ENCODE measurements at places on chromosomes 1 and 21. TPM values are rescaled to one million over a fixed set of nuclear protein-coding genes. Genes with fewer than 3 reads are reported as not detected.
A peak's percentile ranks its signal among the peaks of the same experiment; 100 is the strongest.

DNA sequence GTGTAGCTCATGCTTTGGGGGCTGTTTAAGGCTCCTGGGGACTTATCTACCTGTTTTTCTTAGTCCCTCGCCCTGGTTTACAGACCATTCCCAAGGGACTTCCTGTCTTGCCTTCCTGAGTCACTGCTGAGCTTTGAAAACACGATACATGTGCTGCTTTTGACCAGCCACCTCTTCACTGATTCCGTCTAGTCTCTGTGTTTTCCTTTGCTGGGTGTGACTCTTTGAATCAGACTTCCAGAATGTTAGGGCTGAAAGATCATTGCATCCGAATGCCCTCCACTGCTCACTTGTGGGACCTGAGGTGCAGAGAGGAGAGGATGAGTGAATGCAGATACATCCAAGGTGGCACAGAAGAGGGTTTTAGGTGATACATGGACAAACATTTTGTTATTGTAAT lies 35.4 kb upstream of the CITED4 start:
- DNase-seq = no peak

GRCh38 chr1:88662723-88663122 lies 21.4 kb upstream of the PKN2 start:
- no peak for DNase-seq

DNA sequence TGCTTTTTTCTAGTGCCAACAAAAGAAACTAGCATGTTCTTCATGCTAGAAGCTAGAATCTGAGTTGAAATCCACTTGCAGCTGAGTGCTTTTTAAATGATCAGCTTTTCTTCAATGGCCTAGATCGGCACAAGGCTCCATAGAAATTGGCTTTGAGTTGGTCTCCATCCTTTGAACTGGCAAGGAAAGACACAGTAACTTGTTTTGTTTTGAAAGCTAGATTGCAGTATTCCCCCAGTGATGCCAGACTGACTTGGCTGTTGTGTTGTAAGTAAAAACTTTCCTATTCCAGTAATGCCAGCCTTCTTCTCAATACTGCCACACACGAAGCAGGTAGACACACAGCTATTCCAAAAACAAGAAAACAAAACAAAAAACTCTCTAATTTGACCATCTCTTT lies 139.1 kb downstream of the FMN2 start:
- DNase-seq = no peak

GRCh38 chr1:203378556-203379245 lies 27.8 kb upstream of the FMOD start:
- DNase-seq = no peak

- peak; percentile 74 for DNase-seq
Measured at GRCh38 chr21:33299181-33299752, 25.5 kb upstream of the IFNAR1 start.

DNA sequence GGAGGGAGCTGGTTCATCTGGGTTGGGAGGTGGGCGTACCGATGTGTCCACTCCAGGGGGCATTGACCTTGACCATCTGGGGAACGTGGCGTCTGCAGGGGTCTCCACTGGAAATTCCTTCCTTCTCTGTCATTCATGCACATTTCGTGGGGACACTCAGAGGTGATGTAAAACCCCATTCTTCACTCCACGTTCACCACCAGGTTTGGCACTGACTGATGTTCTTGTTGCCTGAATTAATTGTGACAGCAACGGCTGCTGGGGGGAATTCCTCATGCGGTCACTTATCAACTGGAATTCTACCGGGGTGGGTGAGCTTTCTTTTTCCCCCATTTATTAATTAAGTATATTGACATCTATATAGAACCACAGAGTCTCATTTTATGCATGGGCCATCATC lies 18.1 kb upstream of the POFUT2 start:
- DNase-seq = no peak

GRCh38 chr1:182703539-182703938 lies 19.2 kb upstream of the RGS8 start:
- DNase-seq = no peak

RAB4A gene
- 30.7 TPM for total RNA-seq

KCNT2 gene
- not detected for total RNA-seq

- DNase-seq = peak; percentile 13
Measured at GRCh38 chr21:33208534-33208933, 21.2 kb upstream of the IFNAR2 start.

DNA sequence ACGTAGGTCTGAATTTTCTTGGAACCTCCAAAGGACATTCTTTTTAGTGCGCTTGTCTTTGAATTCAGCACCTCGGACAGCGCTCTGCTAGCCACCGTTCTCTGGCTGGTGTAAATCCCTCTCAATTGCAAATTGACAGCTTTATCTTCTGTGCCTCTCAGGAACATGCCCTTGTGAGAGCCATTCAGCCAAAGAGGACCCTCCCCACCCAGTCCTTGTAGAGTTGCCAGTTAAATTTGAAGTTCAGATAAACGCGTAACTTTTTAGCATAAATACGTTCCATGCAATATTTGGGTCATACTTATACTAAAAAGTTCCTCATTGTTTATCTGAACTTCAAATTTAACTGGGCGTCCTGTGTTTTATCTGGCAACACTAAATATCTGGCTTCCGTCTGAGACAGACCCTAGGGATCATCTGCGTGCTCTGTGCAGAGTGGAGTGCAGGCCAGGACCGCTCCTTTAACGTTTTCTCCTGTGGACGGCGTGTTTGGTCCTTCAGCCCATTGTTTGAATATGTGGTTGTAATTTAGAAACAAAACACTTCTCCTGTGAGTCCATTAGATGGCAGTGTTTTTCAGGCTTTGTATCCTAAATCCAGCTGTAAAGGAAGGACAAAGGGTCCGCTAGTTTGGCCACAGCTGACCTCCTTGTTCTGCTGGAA lies 7.0 kb downstream of the KCNAB2 start:
- DNase-seq = peak; percentile 85

RNU1-4 gene
- total RNA-seq = 1,962 TPM

- DNase-seq = no peak
Measured at GRCh38 chr1:173113015-173113741, 62.4 kb upstream of the TNFSF18 start.

TLR5 gene
- 0.09 TPM for total RNA-seq

DNA sequence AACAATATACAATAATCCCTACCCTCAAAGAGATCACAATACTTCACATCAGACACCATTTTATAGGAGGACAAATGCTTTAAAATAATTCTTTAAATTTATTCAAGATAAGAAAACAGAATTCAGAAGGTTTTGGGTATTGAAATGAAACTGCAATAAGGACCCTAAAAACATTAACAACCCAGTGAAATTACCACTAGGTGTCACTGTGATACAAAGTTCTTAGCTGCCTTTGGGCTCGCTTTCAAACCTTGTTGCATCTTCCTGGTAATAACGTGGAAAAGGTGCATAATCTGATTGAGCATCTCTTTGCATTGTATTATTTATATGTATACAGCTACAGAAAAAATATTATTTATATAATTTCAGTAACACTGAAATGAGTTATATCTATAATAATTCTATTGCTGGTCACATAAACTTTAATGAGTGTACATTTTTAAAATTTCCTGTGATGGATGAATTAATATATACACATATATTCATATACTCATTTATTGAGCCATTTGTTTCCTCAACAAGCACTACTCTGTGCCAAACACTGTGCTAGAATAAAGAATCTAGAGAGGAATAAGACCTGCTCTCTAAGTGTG lies 185.2 kb downstream of the FAF1 start:
- DNase-seq = peak; percentile 65

DNA sequence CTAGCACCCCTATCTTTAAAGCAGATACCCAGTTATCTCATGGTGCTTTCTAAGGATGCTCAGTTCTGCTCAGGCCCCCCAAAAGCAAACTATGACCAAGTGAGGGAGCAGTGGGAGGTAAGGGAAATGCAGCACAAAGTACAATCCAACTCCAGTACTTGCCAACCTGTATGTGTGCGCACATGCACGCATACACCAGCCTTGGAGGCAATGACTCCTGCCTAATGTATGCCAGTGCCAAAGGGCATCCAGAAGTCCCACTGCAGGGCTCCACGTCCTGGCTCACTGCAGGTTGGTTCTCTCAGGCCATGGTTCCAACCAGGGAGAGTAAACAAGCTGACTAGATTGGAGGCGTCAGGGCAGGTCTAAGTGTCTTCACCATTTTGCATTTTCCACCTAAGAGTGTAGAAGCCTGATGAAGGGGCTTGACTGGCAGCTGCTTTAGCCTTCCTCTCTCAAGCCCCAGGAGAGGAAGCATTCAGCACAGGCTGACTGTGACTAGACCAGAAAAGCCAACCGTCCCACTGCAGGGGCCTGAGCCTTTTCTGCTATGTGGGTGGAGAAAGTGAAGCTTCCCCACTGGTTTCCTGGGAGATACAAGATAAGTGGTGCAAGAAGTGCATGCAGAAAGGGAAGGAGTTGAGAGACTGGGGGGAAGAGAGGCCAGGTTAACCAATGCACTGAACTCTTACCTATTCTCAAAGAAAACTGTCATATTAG lies 7.7 kb downstream of the AMIGO1 start:
- DNase-seq = no peak

DEPDC1 gene
- total RNA-seq = 10.8 TPM

RGSL1 gene
- total RNA-seq = not detected

DNA sequence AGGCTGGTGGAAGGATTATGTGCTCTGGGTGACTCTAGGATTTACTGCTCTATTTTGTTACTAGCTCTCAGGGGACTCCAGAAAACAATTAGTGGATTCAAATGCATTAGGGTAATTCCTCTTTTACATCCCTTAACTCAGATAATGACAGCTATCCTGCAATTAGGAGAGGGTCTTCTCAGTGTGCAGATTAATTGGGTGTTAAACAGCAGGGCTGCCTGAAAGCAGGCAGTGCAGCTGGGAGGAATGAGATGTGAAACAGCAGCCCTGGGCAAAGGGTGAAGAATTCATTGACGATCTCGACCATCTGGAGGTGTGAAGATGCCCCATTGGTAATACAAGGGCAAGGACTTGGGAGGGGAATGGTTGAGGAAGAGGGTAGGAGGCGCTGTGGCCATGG lies 66.1 kb downstream of the HTR6 start:
- DNase-seq = no peak

DNA sequence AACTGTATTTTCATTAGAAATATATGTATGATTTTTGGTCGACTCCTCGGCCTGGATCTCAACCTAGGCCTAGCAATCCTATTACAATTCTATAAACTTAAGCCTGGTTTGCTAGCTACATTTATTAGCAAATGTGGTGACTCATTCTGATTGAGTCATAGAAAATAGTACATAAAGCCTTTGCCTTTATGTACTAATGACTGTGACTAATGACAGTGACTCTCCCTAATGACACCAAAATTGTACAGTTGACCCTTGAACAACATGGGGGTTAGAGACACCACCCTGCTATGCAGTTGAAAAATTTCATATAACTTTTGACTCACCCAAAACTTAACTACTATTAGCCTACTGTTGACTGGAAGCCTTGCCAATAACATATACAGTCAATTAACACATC lies 78.9 kb downstream of the CLEC20A start:
- DNase-seq = no peak

DNA sequence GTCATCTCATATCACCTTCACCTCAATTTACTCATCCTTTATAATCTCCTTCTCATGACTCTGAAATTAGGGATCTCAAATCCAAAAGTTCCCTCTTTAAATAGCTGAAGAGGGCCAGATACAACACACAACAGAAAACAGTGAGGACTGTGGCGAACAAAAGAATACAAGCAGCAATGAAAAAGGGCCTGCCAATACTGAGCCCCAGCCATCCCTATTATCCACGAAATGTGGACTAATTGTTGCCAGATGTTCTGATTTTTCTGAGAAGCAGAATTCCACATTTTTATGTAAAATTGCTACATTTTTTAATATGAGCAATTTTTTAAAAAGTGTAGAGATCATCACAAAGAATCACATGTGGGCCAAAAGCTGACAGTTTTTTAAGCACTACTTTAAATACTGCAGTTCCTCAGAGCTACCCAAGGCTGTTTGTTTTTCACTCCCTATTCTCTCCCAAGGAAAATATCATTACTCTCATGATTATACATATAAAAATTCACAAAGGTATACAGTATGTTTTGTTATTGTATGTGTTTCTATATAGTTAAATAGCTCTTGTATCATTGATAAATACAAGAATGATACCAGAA lies 90.0 kb downstream of the ASH1L start:
- DNase-seq = no peak

- no peak for DNase-seq
Measured at GRCh38 chr1:222768592-222768991, 31.6 kb downstream of the FAM177B start.

DNA sequence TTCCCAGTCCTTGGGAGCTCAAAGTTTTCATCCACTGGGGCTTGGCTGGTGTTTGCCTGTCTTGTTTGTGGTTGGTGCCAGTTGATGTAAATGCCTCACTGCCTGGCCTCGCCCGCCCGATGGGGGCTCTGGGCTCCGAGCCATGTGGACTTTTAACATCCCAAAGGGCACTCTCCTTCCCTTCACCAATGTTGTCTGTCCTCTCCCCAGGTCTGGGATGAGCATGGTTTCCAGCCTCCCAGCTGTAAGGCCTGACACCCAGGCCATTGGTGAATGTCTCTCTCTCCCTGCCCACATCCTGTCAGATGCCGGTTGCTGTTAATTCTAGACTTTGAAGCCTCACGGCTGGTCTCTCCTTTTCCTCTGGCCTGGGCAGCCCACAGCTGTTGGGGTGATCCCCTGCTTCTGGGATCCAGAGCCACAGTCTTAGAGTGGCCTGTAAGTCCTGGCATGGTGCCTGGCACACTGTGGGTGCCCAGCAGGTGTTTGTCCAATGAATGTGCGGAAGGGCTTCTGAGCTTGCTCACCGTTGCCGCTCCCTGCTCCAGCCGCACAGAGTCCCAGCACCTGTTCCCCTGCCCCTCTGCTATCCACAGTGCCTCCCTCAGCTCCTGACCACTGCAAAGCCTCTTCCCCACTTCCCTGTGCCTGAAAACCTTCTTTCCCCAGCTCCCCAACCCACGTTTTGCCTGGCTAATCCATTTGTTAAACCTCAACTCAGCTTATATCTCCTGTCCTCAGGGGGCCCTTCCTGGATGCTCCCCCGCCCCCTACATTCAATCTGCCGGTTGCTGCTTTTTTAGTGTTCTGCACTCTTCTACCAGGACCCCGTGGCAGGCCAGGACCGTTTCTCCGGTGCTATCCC lies 3.3 kb upstream of the C1orf174 start:
- peak; percentile 71 for DNase-seq

DNA sequence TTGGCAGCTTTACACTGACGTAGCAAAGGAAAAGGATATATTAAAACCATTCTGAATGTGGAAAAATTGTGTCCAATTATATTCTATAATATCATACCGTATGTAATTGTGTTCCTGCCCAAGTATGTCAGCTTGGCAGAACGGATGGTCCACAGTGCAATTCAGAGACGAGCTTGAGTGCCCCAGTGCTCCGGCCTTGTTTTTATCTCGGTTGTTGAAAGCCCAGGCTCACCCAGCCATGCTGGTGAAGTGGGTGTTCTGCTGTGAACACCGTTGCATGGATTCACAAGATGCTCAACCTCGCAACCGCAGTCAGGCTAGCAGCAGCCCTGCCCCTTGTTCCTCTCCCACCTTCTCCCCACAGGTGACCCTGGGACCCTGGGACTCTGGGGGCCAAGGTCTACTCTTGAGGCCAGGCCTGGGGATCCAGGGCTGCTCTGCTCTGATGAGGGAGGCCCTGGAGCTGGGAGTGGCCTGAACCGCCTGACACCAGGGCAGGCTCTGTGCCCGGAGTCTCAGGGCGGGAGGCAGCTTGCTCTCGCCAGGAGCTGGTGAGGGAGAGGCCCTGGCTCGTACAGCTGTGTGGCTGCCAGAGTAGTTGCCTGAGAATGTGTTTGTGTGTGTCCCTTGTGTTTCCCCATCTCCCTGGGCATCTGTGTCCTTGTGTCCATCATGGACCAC lies 11.2 kb downstream of the PTPRF start:
- DNase-seq = no peak

GRCh38 chr21:45867041-45867666 lies 114.4 kb upstream of the COL6A1 start:
- no peak for DNase-seq

All from activated CD4-positive, alpha-beta T cell treated with anti-CD3 and anti-CD28 coated beads, Interleukin-2, amount 10 ng/mL, durations not matched to agents 24 days and 14 days (primary cell).